Adipocyte (in vitro differentiated cells): ENCODE measurements at places on chromosomes 16 and 17.

GRCh38 chr17:21042458-21043295 is at the start of gene USP22:
TSS of gene USP22 (minus strand) at chr17:21043011. CDS start at chr17:21042835, 176 bp downstream.
- peak; percentile 56 for DNase-seq

- peak; percentile 52 for DNase-seq
Observed at GRCh38 chr16:685967-686366, 1.8 kb upstream of the JMJD8 start.

GRCh38 chr17:19482576-19482975 is 51.1 kb upstream of the SLC47A1 start:
- peak; percentile 70 for DNase-seq

DNA sequence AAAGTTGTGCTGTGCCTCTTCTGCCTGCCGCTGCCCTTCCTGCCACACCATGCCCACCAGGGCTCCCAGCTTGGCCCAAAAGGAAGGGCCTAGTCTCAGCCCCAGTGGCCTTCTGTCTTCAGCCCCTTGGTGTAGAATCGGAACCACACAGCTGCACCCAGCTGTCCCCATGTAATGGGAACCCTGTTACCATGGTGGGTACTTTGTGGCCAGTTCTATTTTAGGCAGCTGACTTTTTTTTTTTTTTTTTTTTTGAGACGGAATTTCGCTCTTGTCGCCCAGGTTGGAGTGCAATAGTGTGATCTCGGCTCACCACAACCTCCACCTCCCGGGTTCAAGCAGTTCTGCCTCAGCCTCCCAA is 163.3 kb upstream of the GSE1 start:
- no peak for DNase-seq

GRCh38 chr17:42521036-42521435 is 15.0 kb upstream of the NAGLU start:
- peak; percentile 33 for DNase-seq
